ENCODE measurements at places on chromosomes 3 and 15.

DNA sequence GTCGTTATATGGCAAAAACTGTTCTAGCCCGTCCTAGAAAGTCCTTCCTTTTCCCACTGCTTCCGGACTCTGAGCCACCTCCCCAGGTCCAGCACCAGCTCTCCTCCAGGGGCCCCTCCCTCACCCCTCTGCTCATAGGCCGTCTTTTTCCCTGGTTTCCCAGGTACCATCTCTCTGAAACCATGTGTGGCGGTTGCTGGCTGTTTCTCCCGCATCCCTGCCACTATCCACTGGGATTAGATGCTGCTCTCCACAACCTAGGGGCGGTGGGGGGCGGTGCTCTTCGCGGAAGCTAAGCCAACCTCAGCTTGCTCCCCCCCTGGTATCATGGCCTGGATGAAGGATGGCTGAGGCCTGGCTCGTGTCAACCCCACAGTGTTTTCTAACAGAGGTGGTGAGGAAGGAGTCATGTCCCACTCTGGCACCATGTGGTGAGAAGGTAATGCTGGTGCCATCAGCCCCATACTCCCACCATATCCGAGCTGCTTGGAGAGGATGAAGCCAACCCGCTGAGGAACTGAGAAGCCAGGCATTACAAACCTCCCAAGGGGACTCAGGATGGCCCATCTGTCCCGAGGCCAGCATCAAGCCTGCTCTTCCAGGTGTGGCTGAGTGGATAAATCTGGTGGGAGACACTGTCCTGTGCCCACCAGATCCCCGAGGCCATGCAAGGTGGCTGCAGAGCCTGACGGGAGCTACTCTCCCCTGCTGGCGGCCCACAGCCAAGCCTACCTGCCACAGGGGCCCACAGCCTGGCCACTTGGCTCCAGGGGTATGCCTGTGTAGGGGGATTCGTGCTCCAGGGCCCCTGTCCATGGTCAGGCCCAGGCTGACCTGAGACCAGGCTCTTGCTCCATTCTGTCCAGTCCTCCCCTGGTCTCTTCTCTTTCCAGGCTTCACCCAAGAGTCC, 27.9 kb upstream of the SLC41A3 start:
- no peak for DNase-seq

GRCh38 chr3:180870008-180870699, 42.3 kb upstream of the FXR1 start:
- DNase-seq = no peak

GRCh38 chr15:75037685-75038084, 14.3 kb downstream of the PPCDC start:
- no peak for DNase-seq

DNA sequence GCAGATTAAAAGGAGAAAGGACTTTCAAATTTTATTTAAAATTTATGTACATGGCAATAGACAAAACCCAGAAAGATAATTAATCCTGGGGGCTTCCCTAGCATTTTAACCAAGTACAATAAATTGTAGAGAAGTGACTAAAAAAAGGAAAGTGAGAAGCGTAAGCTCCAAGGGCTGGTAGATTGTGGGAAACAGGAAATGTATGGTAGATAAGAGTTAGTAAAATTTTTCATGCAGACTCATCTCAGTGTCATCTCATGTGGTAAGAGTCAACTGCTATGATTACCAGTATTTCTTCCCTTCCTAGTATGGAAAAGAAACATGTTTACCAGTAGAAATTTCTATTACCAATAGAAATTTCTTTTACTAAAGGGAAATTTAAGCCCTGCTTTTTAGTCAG, 464.3 kb upstream of the AGTR1 start:
- DNase-seq = no peak

- no peak for DNase-seq
Measured at GRCh38 chr3:45143673-45144671, 2.2 kb downstream of the CDCP1 start.

- no peak for DNase-seq
Measured at GRCh38 chr3:4584456-4585249, 91.5 kb downstream of the ITPR1 start.

- DNase-seq = no peak
Measured at GRCh38 chr3:22297436-22297835, 546.4 kb upstream of the ZNF385D start.

DNA sequence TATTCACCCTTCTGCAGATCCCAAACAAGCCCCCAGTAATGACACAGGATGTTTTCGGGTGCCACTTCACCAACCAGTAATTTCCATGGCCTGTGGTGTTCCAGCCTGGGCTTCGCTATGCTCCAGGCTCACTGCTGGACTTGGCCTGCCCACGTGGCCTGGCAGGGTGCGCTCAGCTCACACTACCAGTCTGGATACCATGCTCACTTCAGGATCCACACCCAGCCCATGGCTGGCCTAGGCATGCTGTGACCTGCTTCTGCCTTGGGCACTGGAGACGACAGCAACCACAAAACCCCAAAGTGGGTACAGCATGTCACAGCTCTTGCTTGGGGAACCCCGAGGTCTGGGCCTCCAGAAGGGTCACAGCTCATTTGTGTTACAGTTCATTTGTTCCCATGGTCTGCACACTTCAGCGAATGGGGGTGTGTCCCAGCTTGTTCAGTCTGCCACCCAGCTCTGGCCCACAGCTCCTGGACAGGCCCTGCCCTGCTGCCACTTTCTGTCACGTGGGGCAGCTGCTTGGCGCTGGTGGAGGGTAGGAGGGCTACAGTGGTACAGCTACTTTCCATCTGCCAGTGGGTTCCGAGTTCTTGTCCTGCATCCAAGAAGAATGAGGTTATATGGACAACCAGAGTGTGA, 650.8 kb downstream of the MCTP2 start:
- no peak for DNase-seq

- no peak for DNase-seq
Measured at GRCh38 chr3:127985216-127985615, 67.0 kb upstream of the SEC61A1 start.

DNA sequence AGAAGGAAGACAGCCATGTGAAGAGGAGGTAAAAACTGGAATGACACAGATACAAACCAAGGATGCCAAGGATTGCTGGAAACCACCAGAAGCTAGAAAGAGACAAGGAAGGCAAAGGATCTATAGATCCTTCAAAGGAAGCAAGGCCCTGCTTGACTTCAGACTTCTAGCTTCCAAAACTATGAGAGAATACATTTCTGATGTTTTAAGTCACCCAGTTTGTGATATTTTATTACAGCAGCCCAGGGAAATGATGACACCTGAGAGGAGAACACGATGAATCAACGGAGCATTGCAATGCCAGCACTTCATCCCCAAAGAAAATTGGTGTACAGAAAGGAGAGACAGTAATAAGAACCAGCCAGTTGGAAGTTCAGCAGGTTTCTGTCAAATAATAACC, 116.3 kb downstream of the MAGI1 start:
- no peak for DNase-seq

GRCh38 chr3:18556503-18557135, 131.5 kb upstream of the SATB1 start:
- peak; percentile 30 for DNase-seq

DNA sequence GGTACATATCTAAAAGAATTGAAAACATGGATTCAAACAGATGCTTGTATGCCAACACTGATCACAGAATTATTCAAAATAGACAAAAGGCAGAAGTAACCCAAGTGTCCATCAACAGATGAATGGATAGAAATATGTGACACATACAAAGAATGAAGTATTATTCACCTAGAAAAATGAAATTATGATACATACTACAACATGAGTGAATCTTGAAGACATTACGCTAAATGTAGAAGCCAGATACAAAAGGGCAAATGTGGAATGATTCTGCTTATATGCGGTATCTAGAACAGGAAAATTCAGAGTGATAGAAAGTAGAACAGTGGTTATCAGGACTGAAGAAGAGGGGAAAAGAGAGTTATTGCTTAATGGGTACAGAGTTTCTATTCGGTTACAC, 26.2 kb upstream of the SLC12A8 start:
- DNase-seq = no peak

DNA sequence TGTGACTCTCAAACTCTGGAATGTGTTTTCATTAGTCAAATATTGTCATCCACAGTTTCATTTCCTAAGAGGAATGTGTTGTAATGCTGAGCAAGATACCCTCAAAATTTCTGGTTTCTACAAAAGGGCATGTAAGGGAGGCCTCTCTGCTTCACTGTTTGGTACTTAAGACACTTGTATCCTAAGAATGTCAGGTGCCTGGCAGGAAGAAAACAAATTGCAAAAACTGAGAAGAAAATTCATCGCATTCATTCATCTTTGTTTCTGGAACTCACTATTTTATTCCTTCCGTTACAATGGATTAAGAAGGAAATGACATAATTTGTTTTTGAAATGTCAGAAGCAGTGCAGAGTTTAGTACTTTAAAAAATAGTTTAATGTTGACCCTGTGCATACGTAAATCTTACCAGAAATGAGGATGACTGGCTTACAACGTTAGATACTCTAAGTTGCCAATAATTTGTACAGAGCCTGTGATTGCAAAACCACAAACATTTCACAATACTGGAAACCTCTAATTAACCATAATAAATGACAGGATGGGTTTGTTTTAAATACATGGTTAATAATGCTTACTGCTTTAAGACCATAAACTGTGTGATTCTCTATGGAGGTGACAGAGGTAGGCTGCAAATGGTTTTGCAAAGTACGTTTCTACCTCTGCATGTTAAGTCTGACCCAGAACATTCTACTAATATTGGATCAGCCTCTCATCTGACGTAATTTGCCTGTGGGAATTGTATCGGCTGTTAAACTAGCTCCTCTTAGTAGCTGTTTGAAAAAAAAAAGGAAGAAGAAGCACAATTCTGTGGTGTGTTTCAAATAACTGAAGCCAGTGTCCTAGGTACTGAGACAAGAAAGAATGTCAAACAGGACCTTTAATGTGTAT, 477.8 kb downstream of the RBMS3 start:
- no peak for DNase-seq

GRCh38 chr15:49620199-49620598, 419 bp downstream of the FAM227B start:
- DNase-seq = no peak

DNA sequence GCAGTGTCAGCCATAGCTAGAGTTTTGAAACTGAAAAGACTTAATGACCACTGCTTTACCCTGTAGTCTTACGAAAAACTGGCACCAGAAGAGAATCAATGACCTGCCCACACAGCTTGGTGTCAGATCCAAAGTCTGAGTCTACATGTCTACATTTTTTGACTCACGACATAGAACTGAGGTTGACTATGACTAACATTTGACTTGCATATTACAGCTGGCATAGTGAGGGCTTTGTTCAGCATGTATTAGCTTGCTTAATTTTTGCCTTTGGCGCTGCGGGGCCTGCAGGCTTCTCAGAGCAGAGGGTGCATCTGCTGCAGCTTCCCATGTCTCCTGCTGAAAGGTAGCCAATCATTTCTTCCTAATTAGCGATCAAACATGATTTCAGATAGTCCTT, 167.0 kb downstream of the EBLN2 start:
- DNase-seq = no peak

DNA sequence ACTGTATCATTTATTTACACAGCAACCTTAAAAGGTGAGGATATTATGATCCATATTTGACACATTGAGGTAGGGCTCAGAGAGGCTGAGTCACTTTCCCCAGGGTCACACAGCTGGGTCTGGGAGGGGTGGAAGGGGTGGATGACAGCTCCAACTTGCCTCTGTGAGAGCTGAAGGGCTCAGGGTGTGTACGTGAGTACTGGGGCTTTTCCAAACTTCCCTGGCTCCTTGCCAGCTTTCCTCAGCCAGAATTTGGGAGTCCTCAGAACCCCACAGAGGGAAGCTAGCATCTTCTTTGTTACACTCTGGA, 58.3 kb upstream of the SLC6A11 start:
- DNase-seq = no peak

DNA sequence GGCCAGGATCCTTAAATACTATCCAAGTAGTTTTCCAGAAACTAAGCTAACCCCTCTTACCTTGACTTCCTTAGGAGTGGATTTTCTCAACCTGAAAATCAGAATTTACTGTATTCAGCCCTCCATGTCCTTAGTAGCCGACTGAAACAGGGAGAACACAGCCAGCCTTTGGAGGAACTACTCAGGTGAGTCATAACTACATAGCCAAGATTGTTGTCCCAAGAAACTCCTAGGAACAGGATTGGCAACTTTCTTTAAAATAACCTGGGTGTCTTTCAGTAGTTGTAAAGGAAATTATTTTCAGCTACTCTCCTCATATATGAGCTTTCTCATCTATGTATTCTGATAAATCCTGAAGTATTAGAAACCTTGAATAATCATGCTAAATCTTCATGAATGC, 22.3 kb downstream of the FANCD2OS start:
- no peak for DNase-seq

DNA sequence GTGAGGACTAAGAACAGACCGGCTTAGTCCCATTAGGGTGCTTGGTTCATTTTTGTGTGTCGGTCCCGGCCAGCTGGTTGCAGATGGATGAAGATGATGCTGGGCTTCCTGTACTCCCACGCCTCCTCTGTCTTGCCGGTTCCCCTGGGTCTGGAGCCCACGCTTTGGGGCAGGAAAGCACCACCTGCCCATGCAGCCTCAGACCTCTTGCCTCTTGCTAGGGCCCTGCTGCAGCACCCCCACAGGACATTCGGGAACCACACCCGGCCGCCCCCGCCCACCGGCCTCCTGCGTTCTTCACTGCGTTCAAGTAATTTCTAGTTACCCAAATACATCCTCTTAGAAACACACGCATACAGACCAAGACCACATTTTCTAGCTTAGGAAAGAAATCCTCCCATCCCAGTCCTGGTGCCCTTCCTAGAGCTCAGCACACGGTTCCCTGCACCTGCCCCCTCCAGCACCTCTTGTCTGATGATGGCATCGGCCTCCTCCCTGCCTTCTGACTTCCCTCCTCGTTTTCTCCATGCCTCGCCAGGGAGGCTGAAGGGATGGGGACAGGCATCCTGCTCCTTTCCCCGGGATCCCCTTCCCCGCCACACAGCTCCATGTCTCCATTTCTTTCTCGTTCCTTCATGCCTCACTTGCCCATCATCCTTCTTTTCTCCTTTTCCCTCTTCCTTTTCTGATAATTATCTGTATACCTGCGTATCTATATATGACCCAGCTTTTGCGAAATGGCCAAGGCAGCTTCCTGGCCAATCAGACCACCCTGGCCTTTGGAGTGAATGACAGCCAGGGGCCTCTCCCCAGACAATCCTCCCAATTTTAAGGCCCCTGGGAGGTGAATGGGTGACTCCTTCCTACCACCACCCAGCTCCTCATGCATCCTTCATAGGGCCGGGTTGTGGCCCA, 30.9 kb downstream of the FAM3D start:
- DNase-seq = no peak

GRCh38 chr3:99774467-99774866, 43.2 kb upstream of the CMSS1 start:
- DNase-seq = no peak

DNA sequence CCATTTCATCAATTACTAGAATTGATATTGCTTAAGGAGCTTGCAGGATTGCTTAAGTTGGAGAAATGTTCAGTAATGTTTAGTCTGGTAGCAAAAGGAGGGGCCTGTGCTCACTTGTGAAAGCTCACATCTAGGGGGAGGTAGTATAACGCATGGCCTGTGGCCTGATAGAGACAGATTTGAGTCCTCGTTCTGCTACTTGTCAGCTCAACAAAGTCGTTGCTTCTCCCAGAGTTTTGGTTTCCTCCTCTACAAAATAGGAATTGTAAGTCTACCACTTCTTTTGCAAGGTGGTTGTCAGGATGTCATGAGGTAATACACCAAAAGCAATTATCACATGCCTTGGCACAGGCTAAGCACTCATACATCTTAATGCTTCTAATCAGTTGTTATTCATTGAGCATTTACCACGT, 1.3 kb downstream of the ST3GAL6 start:
- DNase-seq = no peak

All from activated CD4-positive, CD25-positive, alpha-beta regulatory T cell (primary cell).